ENCODE measurements at places on chromosomes 3 and 15.

GRCh38 chr3:157956850-157957249 is 149.4 kb downstream of the SHOX2 start:
- DNase-seq: no peak

GRCh38 chr15:66359740-66360139 is 3.3 kb upstream of the TIPIN start:
- DNase-seq: no peak

- DNase-seq: no peak
These were observed 213.9 kb downstream of the TBC1D2B start for GRCh38 chr15:77863491-77864105.

DNA sequence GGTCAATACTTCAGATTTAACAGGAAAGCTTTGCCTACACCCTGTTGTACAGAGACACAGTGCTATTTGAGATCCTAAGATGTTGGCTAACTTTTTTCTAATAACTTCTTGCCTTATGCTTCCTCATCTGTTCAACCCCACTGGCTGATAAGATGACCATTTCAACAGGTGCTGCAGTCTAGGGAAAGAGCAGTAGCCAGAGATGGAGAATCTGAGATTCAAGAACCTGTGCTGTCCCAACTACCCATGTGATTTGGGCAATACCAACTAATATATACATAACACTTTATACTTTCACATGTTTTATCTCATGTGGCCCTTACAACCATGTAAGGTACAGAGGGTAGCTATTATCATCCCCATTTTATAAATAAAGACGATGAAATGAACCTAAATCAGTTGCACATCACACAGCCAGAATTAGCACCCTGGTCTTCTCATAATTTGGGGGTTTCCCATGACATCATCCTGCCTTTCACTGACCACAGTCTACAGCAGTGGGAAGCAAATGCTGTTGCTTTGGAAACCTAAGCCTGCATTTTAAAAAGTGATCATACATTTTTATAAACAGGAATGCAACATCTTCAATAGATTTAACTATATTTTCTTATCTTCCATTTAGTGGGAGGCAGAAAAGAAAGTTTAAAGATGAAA is 9.7 kb downstream of the TTC23 start:
- DNase-seq: no peak

- no peak for DNase-seq
These were observed 29.7 kb upstream of the OR4F6 start for GRCh38 chr15:101773496-101774100.

DNA sequence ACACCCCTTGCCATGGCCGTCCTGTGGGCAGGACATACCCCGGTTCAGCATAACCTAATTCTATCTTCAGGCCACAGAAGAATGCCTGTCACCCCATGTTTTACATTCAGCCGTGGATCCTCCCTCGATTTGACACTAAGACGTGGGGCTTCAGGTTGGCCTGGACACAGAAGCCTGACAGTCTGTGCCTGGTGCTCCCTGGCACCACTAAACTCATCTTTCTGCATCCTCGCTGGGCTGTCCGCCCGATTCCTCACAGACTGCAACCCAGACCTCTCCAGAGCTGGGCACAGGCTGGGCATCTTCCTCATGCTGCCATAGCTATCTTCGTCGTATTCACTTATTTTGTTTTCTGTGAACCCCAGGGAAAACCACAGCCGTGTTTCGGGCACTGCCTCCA is 117.8 kb upstream of the IQSEC1 start:
- DNase-seq: no peak

GRCh38 chr3:33790091-33790490 is 8.3 kb upstream of the PDCD6IP start:
- DNase-seq: no peak

GRCh38 chr3:88301273-88301995 is 151.7 kb downstream of the C3orf38 start:
- DNase-seq: no peak
